Stimulated activated CD8-positive, alpha-beta memory T cell treated with anti-CD3 and anti-CD28 coated beads, Interleukin-15, amount 100 ng/mL, for 24 hours (primary cell): ENCODE measurements at places on chromosomes 1 and 21.

DNA sequence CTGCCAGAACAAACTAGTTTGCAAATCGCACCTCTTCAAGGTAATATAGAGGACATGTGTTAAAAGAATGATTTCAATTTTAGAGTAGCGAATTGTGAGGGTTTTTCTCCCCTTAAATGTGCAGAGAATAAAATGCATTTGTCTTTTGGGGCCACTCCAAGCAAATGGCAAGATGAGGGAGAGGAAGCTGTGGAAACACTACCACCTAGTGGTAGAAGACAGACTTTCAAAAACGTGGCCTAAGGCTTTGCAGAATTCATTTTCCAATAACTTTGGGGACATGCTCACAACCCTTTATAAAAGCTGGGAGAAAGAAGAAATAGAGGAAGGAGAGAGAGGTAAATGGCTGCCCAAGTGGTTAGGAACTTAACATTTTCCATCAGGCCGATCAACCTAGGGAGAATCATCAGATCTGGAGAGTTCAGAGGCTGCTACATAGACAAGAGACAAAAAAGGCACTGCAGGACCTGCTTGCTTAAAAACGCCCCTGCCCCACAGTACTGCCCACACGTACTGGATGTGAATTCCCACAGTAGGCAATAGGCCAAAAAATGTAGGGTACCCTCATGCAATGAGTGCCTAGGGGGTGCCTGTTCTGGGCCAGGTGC, 15.7 kb upstream of the RCAN1 start:
- no peak for DNase-seq

- no peak for DNase-seq
Observed at GRCh38 chr1:215889871-215890270, 322.8 kb downstream of the KCTD3 start.

- no peak for DNase-seq
Observed at GRCh38 chr1:115746021-115746690, 22.4 kb downstream of the CASQ2 start.

DNA sequence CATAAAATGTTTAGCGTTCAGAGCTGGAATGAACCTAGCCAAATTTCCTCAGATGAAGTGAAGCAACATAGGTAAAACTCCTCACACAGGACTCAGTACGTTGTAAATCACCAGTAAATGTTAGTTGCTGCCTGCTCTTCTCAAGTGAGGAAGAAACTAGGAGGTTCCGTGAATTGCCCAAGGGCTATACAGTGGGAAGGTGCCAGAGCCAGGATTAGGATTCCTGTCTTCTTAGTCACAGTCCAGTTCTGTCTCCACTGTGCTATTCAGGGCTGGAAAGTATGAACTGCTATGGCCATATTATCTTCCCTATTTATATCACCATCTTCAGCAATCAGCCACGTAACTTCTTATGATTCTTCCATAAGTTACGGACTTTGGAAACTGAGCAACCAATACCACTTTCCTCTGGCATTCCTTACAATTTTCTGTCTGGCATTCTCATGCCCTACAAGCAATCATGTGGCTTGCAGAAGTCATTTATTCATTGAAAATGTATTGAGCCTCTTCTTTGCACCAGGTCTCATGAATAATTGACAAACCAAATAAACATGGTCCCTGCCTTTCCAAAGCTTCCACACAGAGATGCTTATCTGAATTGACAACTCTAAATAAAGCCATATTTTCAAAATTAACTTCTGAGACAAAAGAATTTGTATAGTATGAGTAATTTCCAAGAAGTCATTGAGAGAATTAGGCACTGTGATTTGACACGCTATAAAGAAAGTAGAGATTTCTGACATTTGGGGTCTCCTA, 271.6 kb upstream of the SGIP1 start:
- DNase-seq, result no peak

DNA sequence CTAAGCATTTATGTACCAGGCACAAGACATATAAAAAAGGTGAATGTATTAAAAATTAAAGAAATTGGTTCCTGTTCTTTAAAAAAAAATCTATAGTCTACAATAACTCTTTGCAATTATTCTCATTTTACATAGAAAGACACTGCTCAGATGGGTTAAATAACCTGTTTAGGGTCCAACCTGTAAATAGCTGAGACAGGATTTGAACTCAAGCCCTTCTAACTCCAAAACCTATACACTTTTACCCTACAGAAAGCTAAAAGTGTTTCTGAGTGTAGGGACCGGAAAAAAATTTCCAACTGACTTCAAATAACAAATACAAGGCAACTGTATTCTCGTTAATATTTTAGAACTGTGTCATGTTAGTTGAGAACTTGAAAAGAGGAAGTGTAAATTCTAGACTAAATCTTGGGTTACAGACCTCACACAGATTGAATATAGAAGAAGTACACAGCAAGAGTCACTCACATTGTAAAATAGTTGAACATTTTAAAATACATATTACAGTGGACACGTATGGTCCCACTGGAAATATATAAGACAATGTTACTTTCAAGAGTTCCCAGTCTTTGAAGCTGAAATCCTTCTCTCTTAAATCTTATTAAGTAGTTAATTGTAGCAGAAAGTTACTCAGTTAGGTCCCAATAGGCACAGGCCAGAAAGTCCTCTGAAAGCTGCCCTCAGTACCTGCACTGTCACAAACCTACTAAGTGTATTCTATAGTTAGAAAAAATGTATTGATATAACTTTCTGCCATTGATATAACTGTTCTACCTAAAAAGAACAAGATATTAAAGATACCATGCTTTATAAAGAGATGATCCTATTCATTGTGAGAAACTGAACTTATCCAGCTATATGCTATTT, 7.3 kb downstream of the EDEM3 start:
- DNase-seq, result no peak

DNA sequence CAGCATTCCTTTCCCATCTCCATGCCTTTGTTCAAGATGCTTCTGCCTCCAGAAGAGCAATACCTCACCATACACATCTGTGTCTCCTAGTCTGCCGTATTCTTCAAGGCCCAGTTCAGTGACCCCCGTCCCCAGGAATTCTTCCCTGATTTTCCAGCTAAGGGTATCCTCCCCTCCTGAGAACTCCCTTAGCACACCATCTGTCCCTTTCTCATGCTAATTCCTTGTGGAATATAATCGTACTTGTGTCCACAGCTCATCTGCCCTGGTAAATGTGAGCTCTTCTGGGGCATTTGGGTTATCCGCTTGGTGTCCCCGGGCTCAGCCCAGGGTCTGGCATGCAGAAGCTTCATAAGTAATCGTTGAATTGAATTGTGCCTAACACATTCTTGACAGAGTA, 40.9 kb downstream of the BEND5 start:
- DNase-seq, result no peak

GRCh38 chr1:84365225-84366221, 32.8 kb upstream of the DNASE2B start:
- no peak for DNase-seq

GRCh38 chr1:175679981-175680652, 63.3 kb downstream of the TNR start:
- DNase-seq, result no peak

GRCh38 chr1:201397675-201398074, 1.4 kb downstream of the LAD1 start:
- no peak for DNase-seq

DNA sequence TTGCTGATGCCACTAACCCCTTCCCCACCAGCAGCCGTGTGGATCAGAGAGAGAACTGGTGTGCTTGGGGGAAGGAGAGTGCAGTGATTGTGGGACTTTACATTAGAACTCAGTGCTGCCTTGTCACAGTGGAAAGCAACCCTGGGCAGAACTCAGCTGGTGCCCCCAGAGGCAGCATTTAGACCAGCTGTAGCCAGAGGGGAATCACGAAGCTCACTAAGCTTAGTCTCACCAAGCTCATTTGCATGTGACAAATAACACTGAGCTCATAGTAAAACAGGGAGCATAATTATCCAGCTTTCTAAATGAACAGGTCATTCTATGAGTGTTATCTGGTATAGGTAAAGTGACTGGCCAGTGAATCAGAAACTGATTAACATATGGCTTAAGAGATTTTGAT, 9.8 kb upstream of the SMAP2 start:
- DNase-seq, result no peak

GRCh38 chr1:242206994-242207393, 208.1 kb upstream of the MAP1LC3C start:
- no peak for DNase-seq

- DNase-seq, result no peak
Observed at GRCh38 chr1:81850031-81850430, 49.3 kb downstream of the ADGRL2 start.

DNA sequence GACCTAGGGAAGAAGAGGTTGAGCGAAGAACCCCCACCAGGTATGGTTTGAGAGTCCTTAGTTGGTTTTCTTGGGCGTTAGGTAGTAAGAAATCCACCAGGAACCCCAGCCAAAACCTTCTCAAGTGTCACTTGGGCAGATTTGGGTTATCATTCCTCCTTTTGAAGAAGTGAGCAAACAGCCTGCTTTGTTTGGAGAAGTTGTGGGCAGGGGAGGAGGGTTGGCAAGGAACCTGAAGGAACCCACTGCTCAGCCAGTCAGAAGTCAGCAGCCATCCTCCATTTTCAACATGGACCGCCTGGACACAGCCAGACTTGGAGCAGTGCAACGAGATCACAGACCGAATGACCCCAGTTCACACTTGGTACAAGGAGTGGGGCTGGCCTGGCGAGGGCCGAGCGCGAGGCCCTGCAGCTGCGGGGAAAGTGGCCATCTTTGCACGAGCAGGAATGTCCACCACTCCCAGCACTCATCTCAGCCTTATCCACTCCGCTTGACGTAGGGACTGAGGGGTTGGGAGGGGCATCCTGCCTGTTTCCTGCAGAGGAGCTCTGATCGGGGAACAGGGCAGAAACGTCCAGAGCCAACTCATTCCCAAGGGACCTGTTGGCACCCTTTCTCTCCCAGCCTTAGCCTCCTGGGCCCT, 7.2 kb downstream of the ADPRS start:
- no peak for DNase-seq

DNA sequence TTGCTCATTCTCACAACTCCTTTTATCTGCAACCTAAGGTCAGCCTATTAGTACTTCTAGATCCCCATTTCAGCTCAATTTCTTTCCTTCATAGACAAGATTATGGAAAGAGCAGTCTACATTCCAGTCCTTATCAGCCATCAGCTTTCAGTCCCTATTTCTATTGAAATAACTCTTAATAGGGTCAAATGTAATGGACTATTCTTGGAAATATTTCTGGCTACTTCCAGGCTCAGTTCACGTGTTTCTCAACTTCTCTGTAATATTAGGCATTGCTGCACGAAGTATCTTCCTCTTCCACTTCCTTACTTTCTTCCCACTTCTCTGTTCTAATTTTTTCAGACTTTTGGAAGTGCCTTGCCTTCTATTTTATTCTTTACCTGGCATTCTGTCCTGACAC, 232.9 kb upstream of the USP25 start:
- DNase-seq, result no peak

- no peak for DNase-seq
Observed at GRCh38 chr1:118250232-118250631, 65.2 kb upstream of the SPAG17 start.

DNA sequence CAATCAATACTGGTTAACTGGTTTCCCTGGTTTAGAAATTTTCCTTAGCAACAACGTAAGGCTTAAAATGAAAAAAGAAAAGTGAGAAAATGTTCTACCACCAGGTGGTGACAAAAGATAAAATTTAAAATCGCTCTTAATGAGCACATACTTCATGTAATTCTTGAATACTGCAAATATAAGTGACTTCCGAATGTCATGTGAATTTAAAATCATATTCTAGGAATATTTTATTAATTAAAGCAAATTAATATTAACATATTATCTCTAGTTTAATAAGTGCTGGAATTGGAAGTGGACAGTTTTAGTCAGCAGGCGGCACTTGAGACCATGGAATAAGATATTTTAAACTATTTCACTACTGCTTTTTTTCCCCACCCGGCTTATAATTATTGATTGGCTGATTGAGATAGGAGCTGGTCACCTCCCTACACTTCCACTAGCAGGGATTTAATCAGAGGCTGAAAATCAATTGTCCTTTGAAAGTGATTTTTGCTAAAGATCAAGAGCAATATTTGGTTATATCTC, 5.0 kb upstream of the ADAMTS1 start:
- no peak for DNase-seq

DNA sequence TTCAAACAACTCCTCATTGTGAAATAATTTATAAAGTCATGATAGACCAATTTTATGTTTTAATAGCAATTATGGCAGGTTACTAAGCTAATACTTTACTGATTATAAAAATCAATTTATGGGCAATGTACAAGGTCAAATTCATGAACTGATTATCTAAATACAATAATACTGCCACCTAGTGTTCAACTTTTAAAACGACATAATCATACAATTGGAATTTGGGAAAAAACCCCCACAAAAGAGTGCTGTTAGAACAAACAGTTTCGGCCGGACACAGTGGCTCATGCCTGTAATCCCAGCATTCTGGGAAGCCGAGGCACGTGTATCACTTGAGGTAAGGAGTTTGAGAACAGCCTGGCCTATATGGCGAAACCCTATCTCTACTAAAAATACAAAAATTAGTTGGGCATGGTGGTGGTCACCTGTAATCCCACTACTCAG, 14.0 kb downstream of the GTF2B start:
- DNase-seq, result no peak

DNA sequence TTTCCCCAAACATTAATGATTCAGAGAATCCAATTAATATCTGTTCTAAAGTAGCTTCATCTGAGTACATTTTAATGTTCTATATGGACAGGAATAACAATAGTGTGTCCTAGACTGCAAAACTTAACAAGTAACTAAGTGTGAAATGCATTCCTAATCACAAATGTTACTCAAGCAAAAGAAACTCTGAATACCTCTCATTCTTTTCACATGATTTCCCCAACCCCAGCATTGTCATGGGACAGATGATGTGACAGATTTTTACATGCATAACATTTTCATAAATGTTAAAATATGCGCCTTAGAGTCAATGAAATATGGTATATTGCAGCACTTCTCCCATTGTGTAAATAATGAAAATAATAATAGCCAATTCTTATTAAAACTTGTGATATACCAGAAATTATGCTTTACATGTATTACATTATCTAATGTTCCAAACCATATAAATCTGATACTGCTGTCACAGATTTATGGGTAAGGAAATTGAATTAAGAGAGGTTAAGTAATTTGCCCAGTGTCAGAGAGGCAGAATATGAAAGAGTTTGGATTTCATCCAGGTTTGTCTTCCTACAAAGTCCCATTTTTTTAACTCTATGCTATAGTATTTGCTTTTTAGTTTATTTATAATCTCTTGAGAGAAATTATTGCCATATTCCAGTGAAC, 269.4 kb downstream of the LRRC7 start:
- no peak for DNase-seq

GRCh38 chr21:39379986-39380891, 31.4 kb upstream of the HMGN1 start:
- DNase-seq, result peak; percentile 76

DNA sequence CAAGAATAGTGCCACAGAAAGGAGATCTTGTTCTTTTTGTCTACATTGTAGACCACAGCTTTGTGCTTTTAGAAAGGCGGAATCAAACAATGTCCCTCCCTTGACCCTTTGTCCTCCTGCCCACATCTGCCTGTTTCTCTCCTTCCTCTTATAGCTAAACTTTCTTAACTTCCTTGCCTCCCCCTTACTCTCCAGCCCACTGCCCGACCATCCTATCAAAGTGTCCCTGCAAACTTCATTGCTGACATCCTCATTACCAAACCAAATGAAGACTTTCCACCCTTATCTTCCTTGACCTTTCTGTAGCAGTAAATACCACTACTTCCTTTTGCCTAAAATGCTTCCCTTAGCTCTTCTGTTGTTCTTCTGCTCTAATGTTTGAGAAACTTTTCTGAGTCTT, 5.0 kb downstream of the SELP start:
- DNase-seq, result no peak

GRCh38 chr1:67795179-67795912, 37.9 kb downstream of the GNG12 start:
- no peak for DNase-seq

- DNase-seq, result no peak
Observed at GRCh38 chr1:4002061-4002521, 102.0 kb upstream of the C1orf174 start.
